CD4-positive, alpha-beta T cell treated with Interleukin-12 subunit alpha and Interleukin-12 subunit beta, for 1 hour (primary cell): ENCODE measurements at places on chromosomes 13 and 19.

GRCh38 chr13:93690139-93690538 lies 463.5 kb downstream of the GPC6 start:
- DNase-seq, result no peak

DNA sequence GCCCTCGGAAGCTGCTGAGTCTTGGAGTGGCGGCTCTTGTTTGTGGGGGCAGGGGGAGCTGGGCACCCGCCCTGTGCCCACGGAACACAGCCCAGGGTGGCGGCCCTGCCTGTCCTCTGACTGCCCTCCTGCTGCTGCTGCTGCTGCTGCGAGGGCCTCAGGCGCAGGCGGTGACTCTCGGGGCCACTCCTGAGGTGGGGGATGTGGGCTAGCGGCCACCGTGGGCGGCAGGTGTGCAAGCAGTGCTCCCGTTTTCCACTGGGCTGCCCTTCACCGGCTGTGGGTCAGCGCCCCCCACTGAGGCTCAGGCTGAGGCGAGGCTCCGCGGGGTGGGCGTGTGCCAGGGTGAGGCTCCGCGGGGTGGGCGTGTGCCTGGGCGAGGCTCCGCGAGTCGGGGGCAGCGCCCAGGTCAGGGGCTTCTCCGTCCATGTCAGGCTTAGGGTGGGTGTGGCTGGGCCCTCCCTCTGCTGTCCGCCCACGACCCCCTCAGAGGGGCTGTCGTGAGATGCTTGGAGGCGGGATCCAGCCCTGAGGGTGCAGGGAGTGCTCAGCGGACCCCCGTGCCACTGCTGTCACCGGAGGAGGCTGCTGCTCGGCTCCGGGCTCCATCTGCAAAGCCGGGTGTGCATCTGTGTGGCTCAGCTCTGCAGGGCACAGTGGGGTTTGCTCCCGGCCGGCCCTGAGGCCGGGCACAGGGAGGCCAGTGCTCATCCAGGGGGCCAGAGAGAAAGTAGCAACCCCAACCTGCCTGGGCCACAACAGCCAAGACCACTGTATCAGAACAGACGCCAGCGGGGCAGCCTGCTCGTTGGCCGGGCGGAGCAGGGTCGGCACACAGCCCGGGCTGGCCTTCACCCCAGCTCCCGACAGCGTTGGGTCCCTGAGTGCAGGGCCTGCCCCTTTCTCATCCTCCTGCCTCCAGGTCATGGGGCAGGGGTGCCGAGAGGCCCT lies 14.5 kb downstream of the CSNK1G2 start:
- no peak for DNase-seq

DNA sequence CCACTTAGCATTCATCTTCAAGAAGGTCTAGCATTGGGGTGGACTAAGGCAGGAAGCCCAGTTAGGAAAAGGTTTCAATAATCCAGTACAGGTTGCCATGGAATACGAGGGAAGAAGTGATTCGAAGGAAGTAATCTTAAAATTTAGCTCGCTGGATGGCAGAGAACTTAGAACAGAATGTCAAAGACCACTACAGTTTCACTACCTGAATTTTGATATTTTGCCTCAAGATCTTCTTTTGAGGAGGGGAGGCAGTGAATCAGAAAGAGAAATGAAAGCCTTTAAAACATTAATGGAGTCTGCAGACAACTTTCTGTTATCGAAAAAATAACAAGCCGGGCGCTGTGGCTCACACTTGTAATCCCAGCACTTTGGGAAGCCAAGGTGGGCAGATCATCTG lies 7.0 kb upstream of the RAB8A start:
- DNase-seq, result no peak

GRCh38 chr13:40345654-40346372 lies 320.6 kb downstream of the FOXO1 start:
- no peak for DNase-seq

- no peak for DNase-seq
These were observed 4.2 kb downstream of the KLK3 start for GRCh38 chr19:50858886-50859285.

DNA sequence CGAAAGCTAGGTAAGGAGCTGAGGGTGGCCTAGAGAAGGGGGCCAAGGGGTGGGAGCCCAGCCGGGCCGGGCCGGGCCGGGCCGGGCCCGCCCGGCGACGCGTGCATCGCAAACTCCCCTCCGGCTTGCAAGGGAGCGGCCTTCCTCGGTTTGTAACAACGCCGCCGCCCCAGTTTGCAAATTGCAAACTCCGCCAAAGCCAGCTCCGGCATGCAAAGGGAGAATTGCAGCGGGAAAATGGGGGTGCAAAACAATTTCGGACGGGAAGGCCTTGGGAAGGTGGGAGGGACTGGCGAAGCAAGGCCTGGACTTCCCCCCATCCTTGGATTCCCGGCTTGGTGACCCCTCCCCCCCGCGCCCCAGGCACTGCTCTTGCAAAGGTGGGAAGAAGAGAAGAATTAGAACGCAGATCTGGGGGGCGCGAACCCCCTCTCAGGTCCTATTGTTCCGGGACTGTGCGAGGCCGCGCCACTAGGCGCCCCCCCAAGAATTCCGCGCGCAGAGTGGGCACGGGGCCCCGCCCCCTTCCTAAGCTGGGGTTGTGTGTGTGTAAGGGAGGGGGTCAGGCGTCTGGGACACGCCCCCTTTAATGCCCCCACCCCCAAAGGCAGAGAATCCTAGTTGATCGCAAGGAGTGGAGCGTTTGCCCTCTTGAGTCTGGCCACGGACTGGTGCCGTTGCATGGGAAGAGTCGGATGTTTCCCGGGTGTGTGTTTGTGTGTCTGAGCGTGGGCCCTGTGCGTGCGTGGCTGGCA lies 926 bp downstream of the PRR12 start:
- peak; percentile 49 for DNase-seq

DNA sequence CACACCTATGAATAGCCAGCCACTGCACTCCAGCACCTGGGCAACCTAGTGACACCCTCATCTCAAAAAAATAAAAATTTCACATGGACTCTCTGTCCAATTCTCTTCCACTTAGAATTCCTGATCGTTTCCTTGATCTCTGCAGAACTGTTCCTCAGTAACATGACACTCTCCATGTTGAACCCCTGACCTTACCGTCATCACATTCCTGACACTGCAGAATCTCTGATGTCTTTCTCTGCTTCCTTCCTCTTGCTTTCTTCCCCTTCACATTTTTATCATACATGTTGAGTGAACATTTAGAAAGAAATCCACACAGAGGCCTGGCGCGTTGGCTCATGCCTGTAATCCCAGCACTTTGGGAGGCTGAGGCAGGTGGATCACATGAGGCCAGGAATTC lies 15.0 kb downstream of the ZNF114 start:
- DNase-seq, result no peak
